ENCODE measurements at places on chromosomes 12 and 14.

DNA sequence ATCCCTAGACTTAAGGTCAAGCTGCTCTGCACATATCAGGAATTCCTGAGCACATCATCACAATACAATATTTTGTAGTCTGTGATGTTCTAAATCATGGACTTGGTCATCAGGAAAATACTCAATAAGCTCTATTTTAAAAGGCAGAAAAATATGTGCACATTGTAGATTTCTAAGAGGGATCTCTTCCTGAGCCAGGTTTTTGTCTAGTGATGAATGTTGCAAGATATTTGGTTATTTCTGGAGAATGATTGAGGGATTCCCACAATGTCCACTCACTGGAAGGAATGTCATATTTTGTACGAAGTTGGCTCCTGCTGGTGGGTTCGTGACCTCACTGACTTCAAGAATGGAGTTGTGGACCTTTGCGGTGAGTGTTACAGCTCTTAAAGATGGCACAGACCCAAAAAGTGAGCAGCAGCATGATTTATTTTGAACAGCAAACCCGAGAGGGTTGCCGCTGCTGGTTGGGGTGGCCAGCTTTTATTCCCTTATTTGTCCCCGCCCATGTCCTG is 300.9 kb upstream of the DCN start:
- DNase-seq: no peak

DNA sequence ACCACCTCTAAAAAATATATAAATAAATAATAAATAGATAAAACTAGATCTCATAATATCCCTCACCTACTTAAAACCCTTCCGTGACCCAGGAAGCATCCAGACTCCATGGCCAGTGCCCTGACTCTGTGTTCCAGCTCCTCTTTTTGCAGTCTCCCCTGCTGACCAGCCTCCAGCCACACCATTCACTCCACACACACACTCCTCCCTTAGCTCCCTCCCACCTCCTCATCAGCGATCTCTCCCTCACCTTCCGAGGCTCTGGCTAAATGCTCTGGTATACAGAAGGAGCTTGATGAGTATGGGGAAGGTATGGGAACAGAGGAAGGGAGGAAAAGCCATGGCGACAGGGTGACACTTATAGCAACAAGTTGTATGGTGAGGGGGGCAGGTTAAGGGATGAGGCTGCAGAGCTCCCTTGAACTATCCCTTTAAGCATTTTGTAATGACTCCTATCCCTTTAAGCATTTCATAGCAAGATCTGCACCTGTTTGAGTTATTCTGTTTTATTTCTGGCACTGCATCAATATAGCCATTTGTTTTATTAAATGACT is 26.1 kb upstream of the EIF4B start:
- DNase-seq: no peak

DNA sequence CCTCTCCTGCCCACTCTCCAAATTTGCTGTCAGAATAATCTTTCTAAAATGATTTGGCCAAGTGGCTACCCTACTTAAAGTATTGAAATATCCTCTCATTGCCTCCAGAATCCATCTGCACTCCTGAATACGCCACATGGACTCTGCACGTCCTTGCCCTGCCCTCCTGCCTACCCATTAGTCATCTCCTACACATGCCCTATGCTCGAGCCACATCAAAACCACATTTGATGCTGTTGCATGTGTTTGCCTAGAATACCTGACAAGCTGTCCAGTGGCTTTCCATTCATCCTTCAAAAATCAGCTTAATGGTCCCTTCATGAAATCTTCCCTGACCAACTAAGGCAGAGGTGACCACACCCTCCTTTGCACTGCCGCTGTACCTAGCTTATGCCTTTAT is 17.0 kb downstream of the VCPKMT start:
- DNase-seq: no peak

GRCh38 chr12:45587877-45588533 is 141.5 kb upstream of the ARID2 start:
- DNase-seq: peak; percentile 3

GRCh38 chr14:100556936-100557505 is 30.2 kb downstream of the BEGAIN start:
- DNase-seq: no peak

DNA sequence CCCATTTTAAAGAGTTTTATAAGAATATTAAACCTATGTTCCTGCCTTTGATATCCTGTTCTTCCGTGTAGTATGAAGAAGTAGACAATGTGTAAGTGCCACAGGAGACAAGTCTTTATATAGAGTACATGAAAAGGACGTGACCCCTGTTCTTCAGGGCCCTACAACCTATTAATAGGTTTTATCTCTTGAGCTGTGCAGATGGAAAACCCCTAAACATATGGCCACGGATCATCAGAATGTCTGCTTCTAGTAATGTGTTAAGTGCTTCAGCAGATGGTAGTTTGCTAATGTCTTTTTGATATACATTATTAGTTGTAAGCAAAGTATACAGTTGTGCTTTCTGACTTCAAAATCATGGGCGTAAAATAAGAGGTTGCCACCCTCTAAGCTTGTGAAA is 228.5 kb downstream of the PTPRO start:
- no peak for DNase-seq

GRCh38 chr14:20712904-20713303 is 24.3 kb downstream of the ANG start:
- no peak for DNase-seq

DNA sequence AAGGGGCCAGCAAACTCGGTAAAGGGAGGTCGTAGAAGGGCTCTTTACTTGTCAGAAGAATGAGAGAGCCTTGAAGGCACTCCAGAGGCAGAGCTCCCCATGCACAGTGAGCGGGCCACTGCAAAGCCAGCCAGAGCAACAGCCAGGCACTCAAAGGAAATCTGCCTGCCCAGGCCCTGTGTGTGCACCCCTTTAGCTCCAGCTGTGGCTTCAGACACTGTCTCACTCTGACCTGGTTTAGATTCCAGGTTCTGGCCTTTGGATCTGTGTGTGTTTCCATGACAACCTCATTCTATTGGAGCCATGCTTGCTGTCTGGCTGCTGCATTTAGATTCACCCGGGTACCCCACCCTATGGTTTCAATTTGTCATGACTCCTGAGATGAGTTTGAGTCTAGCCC is 170.3 kb downstream of the CAPZA3 start:
- DNase-seq: no peak

- peak; percentile 15 for DNase-seq
Measured at GRCh38 chr14:98138666-98139065, 1133.3 kb downstream of the BCL11B start.

- no peak for DNase-seq
Measured at GRCh38 chr12:119389687-119390086, 55.2 kb downstream of the CCDC60 start.

- DNase-seq: peak; percentile 77
Measured at GRCh38 chr12:46071769-46072624, 81.6 kb upstream of the SCAF11 start.

GRCh38 chr14:59278111-59278510 is 89.6 kb downstream of the DAAM1 start:
- DNase-seq: no peak

GRCh38 chr12:114011711-114012110 is 45.6 kb upstream of the RBM19 start:
- no peak for DNase-seq

GRCh38 chr12:39412210-39412609 is 30.7 kb downstream of the KIF21A start:
- DNase-seq: no peak

GRCh38 chr12:120490833-120491512 is 4.9 kb upstream of the DYNLL1 start:
- DNase-seq: no peak

GRCh38 chr12:64243809-64244208 is 21.7 kb upstream of the KICS2 start:
- DNase-seq: no peak

- no peak for DNase-seq
Measured at GRCh38 chr14:58695514-58695913, 57.8 kb downstream of the DACT1 start.

DNA sequence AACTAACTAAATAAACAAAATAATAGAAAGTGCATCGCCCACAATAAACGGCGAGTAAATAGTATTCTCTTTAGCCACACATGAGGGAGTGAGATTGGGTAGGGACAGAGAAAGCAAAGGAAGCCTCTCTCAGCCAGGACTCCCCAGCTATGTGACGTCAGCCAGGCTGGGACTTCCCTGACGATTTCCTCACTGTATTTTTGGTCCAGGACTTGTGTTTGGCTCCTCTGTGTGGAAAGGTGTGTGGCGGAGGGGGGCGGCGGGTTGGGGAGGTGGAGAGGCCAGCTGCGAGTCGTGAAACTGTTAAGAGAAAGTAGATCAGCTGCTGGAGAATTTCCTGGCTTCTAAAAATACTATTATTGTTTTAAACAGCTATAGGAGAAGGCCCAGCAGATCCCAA is 1124.6 kb downstream of the AACS start:
- DNase-seq: no peak

- DNase-seq: no peak
Measured at GRCh38 chr14:55425091-55425490, 13.5 kb upstream of the ATG14 start.

- no peak for DNase-seq
Measured at GRCh38 chr14:104799244-104800014, 1.5 kb upstream of the ZBTB42 start.

GRCh38 chr14:89378119-89378518 is 38.9 kb downstream of the FOXN3 start:
- no peak for DNase-seq

DNA sequence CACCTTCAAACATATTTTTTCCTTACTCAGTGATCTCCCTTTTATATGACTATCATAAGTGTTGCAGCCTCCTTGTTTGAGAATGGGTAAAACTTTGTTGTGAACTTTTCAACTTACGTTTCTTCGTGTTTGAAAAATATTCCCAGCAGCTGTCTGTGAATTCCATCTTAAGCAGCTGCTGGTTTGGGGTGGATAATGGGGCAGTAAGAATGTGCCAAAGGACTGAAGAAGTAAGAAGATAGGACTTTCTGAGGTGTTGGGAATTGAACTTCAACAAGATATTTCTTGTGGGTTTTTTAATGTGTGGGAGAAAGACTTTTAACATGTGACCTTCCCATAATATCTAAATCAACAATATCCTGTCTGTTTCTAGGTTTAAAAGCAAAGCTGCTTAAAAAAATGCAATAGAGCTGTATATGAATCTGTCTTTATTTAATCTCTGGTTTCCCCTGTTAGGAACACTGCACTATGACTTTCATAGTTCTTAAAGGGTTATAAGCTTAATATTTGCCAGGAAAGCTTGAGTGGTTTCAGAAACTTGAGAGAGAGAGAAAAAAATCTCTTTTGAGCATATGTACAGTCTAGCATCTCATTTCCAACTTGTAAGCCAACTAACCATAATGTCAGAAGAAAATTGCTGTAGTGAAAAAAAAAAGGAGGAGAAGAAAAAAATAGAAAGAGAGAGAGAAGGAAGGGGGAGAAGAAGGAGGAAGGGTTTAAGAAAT is 1659.2 kb upstream of the FLRT2 start:
- DNase-seq: no peak

DNA sequence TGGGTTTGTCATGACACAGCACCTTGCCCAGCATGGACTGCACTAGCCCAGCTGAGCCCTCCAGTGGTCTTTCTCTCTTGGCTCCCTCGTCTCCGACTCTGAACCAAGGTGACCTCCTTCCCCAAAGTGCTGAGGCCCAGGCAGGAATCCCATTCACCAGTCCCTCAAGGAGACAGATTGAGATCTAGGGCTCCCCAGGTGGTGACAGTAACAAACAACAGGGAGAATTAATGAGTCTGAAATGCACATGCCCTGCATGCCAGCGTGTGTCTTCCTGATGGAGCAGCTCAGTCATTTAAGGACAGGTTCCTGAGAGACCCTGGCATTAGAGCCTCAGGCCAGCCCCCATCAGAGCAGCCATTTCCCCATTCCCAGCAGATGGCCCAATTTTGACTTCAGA is 51.4 kb upstream of the OAS1 start:
- no peak for DNase-seq

DNA sequence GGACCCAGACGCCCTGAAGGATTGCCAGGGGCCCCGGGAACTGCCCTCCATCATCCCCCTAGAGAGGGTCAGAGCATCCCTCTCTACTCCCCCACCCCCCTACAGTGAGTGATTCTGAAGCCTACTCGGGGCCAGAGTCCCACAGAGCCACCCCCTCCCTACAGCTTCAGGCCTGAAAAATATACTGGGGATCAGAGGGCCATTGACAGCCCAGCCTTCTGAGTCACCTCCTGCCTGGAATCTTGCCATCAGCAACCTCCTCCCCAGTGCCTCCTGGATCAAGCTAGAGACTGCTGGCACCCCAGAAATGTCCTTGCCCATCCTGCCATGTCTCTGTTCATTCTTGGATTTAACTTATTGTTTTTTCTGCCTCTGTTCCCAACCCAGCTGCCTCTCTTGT is 21.7 kb upstream of the MIA2 start:
- no peak for DNase-seq

- peak; percentile 65 for DNase-seq
Measured at GRCh38 chr14:91142214-91142668, 28.4 kb downstream of the DGLUCY start.

DNA sequence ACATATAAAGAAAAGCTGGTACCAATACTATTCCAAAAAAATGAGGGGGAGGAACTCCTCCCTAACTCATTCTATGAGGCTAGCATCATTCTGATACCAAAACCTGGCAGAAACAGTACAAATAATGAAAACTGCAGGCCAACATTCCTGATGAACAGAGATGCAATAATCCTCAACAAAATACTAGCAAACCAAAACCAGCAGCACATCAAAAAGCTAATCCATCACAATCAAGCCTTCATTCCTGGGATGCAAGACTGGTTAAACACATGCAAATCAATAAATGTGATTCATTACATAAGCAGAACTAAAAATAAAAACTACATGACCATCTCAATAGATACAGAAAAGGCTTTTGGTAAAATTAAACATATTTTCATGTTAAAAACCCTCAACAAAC is 281.3 kb downstream of the KCNH5 start:
- DNase-seq: no peak

- no peak for DNase-seq
Measured at GRCh38 chr12:90199006-90199405, 490.4 kb upstream of the ATP2B1 start.

DNA sequence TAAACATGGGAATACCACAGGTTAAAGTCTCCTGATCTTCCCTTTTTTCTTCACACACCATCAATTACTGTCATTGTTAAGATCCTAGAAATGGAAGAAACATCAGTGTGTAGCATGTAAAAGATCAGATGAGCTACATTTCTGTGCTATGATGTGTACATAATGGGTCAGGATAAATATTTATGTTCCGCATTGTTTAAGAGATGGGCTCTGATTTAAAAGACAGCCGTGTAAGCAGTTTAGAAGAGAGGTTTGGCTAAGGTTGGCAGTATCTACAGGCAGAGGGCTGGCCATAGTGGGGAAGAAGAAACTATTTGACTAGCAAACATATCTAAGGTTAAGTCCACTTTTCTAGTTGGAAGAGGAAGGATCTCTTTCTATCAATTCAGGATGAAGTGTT is 49.4 kb downstream of the LRRC9 start:
- no peak for DNase-seq

All from HL-60 (cell line).